ENCODE measurements at places on chromosomes 2 and 18. TPM values are rescaled to one million over a fixed set of nuclear protein-coding genes. Genes with fewer than 3 reads are reported as not detected.
A peak's percentile ranks its signal among the peaks of the same experiment; 100 is the strongest.

GRCh38 chr2:172082105-172082943 lies 3.0 kb upstream of the DLX1 start:
- DNase-seq = no peak

DNA sequence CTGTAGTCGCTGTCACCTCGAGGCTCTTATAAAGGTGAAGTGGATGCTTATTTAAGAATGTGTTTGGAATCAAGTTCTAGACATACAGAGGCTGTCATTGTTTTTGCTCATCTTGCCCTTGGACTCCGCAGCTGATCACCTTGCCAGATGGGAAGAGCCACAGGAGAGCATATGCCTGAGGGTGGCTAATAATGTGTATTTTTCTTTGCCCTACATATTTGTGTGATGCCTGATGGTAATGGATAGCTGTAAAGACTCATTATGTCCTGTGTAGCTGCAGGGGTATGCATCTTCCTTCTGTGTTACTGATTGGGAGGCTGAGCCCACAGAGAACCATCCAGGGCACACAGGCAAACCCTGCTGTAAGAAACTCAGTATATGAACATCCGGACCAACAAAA lies 61.7 kb downstream of the PRKCE start:
- no peak for DNase-seq

DNA sequence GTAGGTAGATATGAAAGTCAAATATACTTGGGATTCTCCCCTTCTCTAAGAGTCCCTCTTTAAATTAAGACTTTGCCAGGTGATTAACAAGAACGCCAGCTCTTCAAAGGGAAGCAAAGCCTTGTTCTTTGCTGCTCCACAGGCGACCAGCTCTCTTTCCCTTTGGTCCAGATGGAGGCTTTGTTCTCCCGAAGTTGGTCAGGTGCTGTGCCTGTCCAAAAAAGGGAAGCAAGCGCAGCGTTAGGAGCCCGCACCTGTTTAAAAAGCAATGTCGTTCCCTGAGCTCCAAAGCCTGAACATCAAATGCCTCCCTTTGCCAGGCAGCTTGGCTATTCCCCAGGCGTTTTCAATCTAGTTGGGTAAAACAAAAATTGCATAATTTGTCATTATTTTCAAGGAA lies 1913.1 kb upstream of the PIK3C3 start:
- no peak for DNase-seq

GRCh38 chr2:214380681-214381080 lies 30.2 kb upstream of the VWC2L start:
- DNase-seq = no peak

- peak; percentile 11 for DNase-seq
Observed at GRCh38 chr18:27860701-27861107, 316.2 kb downstream of the CDH2 start.

DNA sequence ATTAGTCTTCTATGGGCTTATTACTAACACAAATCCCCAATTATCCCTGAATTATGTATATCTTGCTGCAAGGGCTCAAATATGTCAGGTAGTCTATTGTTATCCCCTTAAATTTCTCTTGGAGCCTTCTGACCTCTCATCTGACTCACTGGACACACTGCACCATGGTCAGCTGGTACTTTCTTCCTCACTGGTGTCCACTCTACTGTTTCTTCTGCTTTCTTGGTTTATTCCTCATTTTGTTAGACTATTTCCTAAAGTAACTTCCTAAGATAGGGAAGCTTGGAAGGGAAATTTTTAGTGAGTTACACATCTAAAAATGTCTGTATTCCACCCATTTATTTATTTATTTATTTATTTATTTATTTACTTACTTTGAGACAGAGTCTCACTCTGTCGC lies 26.5 kb downstream of the WDR35 start:
- DNase-seq = no peak

- peak; percentile 70 for DNase-seq
Observed at GRCh38 chr2:234550511-234551107, 53.7 kb upstream of the ARL4C start.

GRCh38 chr2:121521359-121521758 lies 9.3 kb upstream of the RNU4ATAC start:
- no peak for DNase-seq

GRCh38 chr2:28633204-28633603 lies 118.4 kb upstream of the PPP1CB start:
- DNase-seq = no peak

DNA sequence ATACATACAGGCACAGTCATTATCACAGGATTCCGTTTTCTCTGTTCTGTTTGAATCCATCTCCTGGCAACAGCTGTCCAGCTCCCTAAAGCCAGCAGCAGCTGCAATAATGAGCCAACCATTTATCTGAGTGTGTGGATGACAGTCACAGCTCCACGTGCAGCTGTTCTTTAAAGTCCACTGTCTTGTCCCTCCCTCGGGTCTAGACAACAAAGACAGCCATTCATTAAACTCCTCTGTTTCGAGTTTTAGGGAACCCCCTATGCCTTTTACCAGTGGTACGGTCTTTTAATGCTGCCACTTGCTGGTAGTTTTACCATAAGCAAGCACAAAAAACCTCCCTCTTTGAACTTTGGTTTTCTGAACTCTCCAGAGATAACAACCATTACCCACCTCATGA lies 16.0 kb upstream of the MSGN1 start:
- DNase-seq = peak; percentile 70

- peak; percentile 20 for DNase-seq
Observed at GRCh38 chr18:64097497-64097896, 51.4 kb downstream of the LINC00305 start.

- no peak for DNase-seq
Observed at GRCh38 chr2:36409935-36410334, 54.4 kb downstream of the CRIM1 start.

DNA sequence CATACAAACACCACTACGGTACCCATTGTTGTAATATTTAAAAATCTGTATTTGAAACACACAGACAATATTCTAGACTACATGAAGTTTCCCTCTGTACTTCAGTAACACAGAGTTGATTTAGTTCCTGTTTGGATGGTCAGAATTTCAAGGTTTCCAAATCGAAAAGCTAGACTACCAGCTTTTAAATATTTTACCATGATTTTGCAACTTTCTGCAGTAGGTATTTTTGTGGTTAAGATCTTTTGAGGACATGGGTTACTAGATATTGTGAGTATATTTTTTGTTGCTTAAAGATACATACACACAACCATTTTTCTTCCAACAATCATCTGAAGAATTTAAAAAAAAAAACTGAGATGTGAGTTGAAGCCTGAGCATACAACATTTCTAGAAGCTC lies 10.9 kb downstream of the SERPINB5 start:
- no peak for DNase-seq

- DNase-seq = no peak
Observed at GRCh38 chr2:47207614-47208013, 52.5 kb upstream of the STPG4 start.

DNA sequence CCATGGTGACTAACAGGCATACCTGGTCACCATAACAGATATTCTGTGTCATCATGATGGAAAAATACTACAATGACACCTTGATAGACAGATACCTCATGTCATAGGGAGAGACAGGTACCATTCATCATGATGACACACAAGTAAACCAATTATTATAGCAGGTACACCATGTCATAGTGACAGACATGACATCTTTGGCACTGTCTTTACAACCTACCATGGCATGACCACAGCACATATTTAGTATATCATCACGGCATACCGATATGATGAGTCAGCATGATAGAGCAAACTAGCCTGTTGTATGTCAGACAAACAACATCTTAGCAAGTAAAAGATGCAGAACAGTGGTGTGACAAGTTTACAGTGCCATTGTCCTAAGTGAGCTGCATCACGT lies 101.3 kb upstream of the KLHL29 start:
- DNase-seq = no peak

- peak; percentile 95 for DNase-seq
Observed at GRCh38 chr2:233387667-233388528, 33.6 kb downstream of the DGKD start.

DNA sequence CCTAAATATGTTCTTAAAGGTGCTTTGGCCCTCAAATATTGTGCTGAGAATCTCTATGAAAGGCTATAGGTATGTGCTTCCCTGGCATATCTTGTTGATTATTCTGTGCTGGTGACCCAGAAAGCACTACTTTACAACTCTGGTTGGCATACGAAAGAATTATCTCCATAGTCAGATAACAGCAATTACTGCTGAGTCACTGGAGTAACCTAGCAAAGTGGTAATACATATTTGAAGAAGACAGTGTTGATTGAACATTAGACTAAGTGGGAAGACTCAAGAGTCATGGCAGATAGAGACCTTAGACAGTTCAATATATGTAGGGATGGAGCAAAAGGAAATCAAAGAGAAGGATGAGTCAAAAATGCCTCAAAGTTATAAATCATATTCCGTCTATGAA lies 1978.5 kb upstream of the LRRTM1 start:
- DNase-seq = no peak

GRCh38 chr2:65026704-65027464 lies 29.3 kb upstream of the CEP68 start:
- DNase-seq = no peak

DNA sequence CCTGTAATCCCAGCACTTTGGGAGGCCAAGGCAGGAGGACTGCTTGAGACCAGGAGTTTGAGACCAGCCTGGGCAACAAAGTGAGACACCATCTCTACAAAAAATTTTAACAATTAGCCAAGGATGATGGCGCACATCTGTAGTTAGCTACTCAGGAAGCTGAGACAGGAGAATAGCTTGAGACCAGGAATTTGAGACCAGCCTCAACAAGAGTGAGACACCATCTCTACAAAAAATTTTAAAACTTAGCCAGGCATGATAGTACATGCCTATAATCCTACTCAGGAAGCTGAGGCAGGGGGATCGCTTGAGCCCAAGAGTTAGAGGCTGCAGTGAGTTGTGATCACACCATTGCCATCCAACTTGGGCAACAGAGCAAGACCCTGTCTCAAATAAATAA lies 7.0 kb downstream of the MEMO1 start:
- DNase-seq = no peak

DNA sequence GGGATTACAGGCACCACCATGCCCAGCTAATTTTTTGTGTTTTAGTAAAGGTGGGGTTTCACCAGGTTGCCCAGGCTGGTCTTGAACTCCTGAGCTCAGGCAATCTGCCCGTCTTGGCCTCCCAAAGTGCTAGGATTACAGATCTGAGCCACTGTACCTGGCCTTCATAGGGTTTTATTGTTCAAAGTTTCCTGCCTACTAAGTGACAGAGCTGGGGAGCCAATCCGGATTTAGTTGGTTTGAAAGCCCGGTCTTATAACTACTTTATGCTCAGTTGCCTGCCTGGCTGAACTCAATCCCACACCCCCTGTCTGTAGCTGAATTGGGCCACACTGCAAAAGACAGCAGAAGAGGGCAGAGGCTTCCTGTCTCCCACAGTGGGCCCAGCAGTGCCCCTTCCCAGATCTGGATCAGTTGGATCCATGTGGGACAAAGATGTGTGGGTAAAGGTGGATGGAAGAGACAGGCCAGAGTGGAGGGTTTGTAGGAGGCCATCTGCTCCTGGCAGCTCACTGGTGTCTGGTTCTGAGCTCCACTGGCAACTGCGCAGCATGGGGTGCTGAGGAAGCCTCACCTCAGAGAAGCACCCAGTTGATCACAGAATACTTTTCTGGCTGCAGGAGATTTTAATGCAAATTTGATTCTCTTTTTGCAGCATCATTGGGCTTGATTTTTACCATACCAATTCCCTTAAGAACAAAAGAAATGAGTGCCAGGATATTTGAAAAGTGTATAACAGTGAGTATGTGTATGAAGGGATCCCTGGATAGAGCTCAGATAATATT lies 144.9 kb downstream of the DDX1 start:
- DNase-seq = no peak

- no peak for DNase-seq
Observed at GRCh38 chr2:227816507-227817294, 3.1 kb downstream of the CCL20 start.

DNA sequence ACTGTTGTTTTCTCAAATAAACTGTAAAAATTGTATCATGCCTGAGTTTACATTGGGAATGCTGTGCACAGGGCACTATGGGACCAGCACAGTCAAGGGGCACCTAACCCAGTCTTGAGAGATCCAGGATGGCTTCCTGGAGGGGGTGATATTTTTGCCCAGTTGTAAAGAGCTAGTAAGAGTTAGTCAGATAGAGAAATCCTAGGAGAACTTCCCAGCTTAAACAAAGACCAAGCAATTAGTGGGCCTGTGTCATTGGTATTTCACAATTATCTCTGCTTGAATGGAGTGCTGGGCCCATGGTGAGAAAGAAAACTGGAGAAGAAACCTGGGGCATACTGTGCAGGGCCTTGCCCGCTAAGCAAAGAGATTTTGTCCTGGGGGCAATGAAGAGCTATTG lies 12.2 kb downstream of the XDH start:
- no peak for DNase-seq

- DNase-seq = peak; percentile 69
Observed at GRCh38 chr18:49898421-49898820, 85.1 kb upstream of the ACAA2 start.

GRCh38 chr2:166651080-166651675 lies 157.1 kb upstream of the SCN7A start:
- DNase-seq = no peak

GRCh38 chr2:90069290-90069894 lies 1377.9 kb downstream of the RPIA start:
- peak; percentile 2 for DNase-seq

- peak; percentile 10 for DNase-seq
Observed at GRCh38 chr2:12397854-12398253, 318.9 kb upstream of the TRIB2 start.

DNA sequence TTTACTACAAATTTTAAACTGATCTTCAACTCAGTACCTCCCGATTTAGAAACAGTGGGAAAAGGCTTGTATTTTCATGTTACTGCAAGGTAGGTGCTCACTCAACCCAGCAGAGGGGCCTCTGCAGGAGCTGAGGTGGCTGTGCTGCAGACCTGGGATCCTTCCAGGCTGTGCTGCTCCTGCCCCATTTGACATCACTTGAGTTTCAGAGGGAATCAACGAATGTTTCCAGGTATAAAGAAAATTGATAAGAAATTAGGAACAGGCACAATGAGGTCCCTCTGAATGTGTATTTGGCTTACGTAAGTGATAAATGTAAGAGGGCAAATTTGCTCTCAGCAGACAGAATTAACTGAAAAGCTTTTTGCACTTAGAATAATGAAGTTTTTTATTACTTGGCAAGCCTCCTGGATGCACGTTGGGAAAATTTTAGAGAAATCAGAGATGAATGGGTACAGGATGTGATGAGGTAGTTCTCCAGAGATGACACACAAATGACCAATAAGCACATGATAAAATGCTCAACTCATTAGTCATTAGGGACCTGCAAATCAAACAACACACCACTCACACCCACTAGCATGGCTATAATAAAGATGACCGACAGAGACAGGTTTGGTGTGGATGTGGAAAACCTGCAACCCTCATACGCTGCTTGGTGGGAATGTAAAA lies 114.0 kb downstream of the NOL10 start:
- no peak for DNase-seq

EVX2 gene
- polyA plus RNA-seq = not detected

NBAS gene
- 35.5 TPM for polyA plus RNA-seq

COLEC12 gene
- 45.0 TPM for polyA plus RNA-seq

IL1F10 gene
- polyA plus RNA-seq = not detected

ASXL3 gene
- 4.7 TPM for polyA plus RNA-seq

NHEJ1 gene
- 12.0 TPM for polyA plus RNA-seq

TYMS gene
- polyA plus RNA-seq = 45.0 TPM

AOX1 gene
- polyA plus RNA-seq = 1.5 TPM

CRYBA2 gene
- not detected for polyA plus RNA-seq

SCG2 gene
- polyA plus RNA-seq = not detected

SERPINB11 gene
- polyA plus RNA-seq = not detected

PLEK gene
- 6.0 TPM for polyA plus RNA-seq

DOK6 gene
- polyA plus RNA-seq = 2.9 TPM

CCDC141 gene
- polyA plus RNA-seq = 81.5 TPM

All from hindlimb muscle (tissue), 1 donor.